ENCODE measurements at places on chromosomes 16 and 17.

DNA sequence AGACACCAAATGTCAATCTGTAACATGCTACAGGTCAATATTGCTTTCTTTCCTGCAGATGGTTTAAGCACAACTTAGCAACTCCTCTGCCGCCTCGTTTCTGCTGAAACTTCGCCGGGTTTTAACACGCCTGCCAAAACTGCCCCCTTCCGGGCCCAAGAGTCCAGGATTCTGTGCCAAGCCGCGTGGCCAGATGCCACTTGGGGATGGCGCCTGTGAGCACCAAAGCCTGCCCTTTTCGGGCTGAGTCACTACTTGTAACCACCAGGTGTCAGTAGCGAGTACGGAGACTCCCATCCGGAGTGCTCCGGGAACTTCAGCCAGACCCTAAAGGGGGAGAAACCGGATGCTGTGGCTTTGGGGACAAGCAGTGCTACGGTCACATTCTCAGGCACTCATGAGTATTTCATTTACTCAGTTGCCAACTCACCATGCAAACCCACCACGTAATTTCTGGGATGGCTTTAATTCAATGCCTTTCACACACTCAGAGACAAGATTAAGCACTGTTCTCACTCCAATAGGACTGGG, 7.8 kb downstream of the PMP22 start:
- DNase-seq: peak; percentile 12

GRCh38 chr16:8998108-8998507, 34.4 kb upstream of the USP7 start:
- DNase-seq: no peak

- no peak for DNase-seq
These were observed 49.0 kb downstream of the CCDC182 start for GRCh38 chr17:57696050-57696449.

GRCh38 chr17:70464995-70465394, 295.7 kb downstream of the KCNJ2 start:
- no peak for DNase-seq

GRCh38 chr17:79822583-79823124, 16.6 kb downstream of the CBX4 start:
- DNase-seq: no peak

DNA sequence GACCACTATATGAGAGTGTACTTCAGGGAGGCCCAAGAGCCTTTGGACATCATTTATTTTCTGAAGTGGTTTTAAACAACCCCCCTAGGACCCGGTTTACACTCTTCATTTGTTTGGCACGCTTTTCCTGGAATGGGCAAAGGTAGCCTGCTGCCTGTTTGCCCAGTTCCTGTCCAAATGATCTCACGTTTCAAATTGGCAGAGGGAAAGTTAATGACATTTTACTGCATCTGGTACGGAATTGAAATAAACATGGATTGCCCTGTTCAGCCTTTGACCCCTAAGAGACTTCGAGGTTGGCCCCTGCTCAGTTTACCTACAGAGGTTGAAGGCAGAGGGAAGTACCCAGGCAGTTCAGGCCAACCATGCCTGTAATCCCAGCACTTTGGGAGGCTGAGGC, 5.8 kb upstream of the RPRML start:
- no peak for DNase-seq

DNA sequence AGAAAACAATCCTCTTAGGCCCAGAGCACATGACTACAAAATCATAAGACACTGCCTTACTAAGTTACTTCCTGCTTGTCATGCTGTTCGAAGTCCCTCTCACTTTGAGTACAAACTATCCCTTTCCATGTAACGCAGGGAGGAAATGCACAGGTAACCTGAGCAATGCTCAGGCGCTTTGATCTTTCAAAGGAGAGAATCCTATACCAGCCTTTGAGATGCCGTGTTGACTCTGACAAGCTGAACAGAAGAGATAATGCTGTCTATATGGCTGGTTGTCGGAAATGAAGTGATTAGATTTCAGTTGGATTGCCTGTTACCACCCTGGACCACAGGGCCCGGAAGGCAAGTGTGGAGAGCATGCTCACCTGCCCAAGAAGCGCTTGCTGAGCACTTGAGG, 75.9 kb downstream of the CDH11 start:
- no peak for DNase-seq

- no peak for DNase-seq
These were observed 14.7 kb downstream of the DBNDD1 start for GRCh38 chr16:90004577-90004976.

All from stimulated activated CD4-positive, alpha-beta T cell treated with anti-CD3 and anti-CD28 coated beads, Interleukin-15, amount 100 ng/mL, for 1 hour (primary cell).